ENCODE measurements at places on chromosomes 11 and 22.
A peak's percentile ranks its signal among the peaks of the same experiment; 100 is the strongest.

DNA sequence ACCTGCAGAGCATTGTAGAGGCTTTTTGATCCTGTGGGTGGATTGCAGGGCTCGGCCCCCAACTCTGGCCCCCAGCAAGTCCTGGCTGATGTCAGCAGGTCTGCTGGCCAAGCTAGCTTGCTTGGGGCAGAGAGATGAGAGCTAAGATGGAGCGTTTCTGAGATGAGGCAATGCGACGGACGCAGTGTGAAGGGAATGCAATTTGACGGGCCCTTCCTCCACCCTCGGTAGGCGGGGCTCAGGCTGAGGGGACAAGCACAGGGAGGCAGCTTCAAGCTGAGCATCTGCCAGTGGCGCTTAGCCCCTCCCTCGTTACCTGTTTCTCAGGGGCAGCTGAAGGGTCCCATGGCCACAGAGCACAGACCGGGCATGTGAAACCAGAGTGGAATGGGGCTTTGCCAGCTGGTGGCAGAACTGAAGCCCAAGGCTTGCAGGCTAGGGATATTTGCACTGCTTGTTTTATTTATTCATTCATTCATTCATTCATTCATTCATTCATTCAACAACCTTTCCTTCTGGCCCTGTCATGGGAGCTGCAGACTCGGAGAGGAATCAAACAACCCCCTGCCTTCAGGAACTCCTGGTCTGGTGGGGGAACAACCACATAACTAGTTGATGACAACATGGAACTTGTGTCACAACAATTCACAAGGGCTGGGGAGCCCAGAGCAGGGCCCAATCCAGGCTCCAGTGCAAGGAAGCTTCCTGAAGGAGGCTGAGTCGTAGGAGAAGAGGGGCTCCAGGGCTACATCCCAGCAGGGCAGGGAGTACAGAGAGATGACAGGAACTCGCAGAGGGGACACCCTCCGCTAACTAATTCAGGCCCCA lies 66.8 kb downstream of the THAP12 start:
- peak; percentile 18 for DNase-seq

- peak; percentile 93 for DNase-seq
These were observed 35.9 kb upstream of the HORMAD2 start for GRCh38 chr22:30044369-30044768.

GRCh38 chr22:28889478-28890024 lies 6.2 kb downstream of the ZNRF3 start:
- no peak for DNase-seq

DNA sequence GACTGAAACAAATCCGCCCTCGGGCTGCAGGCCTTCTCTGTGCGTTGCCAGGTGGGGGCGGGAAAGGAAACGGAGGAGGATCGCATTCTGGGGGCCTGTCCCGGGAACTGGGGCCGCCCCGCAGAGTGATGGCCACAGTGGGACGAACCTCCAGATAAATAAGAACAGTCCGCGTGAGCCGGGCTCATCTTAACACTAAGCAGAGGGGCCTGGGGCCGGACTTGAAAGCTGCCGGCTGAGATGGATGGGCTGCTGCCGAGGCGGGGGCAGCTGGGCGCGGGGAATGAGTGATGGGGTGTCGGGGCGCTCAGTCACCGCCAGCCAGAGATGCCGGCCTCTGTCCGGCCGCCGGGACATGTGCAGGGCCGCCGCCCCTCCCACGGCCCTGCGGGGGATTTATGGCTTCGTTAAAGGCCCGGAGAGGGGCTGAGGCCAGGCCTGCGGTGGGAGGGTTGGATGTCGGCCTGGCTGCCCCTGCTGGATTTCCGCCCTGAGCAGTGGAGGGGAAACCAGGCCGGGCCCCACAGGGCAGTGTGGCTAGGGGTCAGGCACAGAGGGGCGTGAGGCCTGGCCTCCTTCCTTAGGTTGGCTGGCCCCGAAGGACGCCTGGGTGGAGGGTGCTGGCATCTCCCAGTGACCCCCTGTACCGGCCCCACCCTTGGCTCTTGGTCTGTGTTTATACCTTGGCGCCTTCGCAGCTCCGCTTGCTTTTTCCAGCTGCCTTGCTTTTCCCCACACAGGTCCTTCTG lies 45.3 kb upstream of the CD82 start:
- no peak for DNase-seq

GRCh38 chr22:43164636-43165035 lies 13.3 kb downstream of the TSPO start:
- DNase-seq, result no peak

- no peak for DNase-seq
These were observed 132.3 kb downstream of the MYO18B start for GRCh38 chr22:25874327-25874726.

DNA sequence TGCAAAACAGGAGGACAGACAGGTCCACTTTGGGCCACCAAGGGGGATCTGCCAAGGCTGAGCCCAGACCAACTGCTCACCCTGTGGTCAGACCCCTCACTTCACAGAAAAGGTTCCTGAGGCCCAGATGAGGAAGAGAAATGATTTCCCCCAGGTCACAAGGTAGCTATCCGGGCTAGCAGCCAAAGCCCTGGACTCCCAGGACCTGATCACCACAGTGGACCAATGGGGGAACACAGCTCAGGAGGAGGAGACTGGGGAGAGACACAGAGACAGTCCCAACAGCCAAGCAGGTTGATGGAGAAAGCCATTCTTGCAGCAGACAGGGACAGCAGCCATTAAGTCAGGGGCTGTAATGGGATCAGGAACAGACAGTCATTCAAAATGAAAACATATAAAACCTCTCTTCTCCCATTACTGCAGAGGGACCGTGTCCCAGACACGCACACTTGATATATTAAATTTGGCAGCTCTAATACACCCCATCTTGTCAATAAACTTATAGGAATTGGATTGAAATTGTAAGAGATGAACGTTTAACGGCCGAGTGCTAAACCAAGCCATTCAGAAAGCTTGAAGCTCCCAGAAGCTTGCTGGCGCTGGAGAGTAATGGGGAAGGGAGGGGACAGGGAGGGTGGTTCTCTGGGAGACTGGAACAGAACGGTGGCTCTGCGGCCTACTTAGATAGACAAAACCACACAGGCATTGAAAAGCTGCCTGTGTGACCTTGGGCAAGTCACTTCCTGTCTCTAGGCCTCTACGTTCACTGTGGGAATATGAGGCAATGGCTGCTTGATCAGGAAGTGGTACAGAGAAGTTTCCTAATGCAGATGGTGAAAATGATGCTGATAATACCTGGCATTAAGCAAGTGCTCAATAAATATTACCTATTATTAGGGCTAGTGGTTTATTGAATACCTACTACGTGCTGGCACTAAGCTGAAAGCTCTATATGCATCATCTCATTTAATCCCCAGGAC lies 16.0 kb downstream of the ZMAT5 start:
- DNase-seq, result no peak

DNA sequence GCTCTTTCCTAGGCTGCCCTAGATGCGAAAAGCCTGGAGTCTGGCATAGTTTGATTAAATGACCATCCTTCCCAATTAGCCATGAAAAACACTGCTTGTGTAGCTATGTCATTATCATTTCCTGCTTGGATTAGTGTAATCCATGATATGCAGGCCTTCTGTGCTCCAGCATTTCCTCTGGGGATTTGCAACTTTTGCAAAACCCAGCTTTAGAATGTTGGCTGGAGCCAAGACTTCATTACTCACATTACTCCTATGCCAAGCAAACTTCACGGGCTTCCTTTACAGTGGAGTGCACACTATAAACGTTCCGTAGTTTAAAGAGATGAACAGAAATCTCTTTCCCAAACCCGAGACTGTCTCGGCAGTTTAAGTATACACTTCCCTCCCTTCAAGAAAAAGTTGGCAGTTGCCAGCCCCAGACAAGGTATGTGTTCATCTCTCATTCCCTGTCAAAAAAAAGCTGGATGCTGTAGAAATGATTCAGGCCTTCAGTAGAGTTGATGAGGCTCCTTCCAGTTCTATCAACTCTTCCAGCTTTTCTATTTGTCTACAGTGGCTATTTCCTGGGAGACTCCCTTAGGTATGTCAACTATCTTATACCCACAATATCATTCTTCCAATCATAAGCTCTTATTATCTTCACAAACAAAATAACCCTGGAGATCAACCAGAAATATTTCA lies 180.0 kb downstream of the MAML2 start:
- peak; percentile 88 for DNase-seq

DNA sequence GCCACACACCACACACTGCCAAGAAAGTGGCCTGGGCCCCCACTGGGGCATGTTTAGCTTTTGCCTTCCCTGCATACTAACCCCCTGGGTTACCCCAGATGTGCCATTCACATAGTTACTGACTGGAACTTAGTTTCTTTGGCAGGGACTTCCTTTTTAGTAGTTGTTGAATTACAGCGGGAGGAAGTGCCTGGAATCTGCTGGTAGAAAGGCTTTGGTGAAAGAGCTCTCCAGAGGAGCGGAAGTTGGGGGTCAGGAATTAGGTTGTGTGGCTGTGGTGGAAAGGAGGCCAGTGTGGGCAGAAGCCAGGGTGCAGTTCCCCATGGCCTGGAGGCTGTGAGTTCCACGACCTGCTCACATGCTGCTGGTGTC lies 69.0 kb downstream of the MED15 start:
- no peak for DNase-seq

GRCh38 chr11:35998634-35999033 lies 54.8 kb downstream of the LDLRAD3 start:
- no peak for DNase-seq

- DNase-seq, result no peak
These were observed 29.7 kb downstream of the NFRKB start for GRCh38 chr11:129865701-129866100.

DNA sequence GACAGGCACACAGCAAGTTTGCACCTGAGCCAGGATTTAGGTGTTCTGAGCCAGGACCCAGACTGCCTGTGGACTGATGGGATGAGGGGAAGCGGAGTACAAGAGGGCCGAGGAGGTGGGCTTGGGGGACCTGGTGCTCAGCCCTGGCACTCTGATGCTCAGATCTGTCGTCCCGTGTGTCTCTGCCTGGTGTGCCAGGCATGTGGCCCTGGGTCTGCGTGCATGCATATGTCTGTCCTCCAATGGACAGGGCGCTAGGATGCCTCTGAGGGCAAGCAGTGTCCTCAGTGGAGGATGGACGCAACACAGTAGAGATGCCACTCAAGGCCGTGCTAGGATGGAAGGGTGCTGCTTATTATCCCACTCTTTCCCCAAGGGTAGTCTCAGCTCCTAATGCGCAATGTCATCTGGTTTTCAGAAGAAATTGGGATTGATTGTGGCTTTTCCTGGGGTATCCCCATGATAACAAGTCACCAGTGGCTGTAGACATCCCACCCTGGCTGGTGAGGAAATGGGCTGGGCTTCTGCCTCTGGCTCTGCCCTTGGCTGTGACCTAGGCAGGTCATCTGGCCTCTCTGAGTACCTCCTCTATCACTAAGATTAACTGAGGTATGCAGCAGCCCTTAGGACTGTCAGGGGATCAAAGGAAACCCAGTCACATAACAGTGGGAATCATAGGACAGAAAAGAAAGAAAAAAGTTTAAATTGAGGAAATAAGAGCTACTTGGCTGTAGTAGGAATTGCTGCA lies 35.7 kb upstream of the SUSD2 start:
- DNase-seq, result no peak

GRCh38 chr11:72278905-72279304 lies 34.9 kb upstream of the PHOX2A start:
- peak; percentile 62 for DNase-seq

DNA sequence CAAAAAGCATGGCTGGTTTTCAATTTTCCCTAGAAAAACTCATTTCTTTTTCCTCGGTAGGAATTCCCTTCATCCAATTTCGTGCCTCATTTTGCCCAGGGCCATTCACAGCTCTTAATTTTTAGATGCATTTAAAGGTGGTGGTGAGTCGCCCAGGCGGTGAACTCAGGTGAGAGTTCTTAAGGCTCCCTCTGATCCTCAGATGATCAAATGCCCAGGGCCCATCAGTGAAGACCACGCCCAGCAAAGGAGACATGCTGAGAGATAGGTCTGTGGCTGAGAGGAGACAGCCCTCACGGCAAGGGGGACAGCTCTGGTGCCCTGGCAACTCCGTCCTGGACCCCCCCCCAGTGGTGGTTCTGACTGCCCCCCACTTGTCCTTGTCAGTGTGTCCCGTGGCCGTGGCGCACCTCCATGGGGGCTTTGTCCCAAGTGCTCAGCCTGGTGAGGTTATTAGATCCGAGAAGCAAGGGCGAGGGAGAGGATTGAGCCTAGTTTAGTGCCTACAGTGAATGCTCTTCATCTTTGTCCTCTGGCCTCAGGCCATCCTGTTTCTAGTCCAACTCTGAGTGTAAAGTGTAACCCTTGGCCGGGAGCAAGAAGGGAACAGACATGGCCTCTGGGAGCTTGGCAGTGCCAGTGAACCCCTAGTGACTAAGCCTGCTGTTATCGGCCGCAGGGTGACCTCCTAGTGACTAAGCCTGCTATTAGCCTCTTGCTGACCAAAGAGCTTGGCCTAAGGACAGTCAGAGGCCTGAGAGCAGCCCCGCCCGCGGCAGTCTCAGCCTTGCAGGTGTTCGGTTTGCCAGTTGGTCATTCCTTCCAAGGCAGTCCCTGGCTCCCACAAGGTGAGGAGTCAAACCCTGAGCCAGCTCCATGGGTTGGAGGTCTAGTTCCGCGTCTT lies 83.5 kb downstream of the CTTN start:
- peak; percentile 74 for DNase-seq

DNA sequence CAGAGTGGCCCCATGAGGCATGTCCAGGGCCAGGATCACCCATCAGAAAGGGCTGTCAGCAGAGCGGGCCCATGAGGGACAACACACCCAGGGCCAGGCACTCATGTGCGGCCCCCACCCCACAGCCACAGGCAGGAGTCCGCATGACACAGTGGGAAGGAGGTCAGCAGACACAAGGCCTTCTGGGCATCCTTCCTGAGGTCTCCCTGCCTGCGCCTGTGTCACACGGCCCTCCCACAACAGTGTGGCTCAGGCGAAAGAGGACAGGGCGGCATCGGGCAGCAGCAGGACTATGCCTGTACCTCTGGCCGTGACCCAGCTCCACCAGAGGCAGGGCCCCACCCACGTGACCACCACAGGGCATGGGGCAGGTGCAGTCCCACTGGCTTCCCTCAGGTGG lies 27.1 kb downstream of the CHID1 start:
- DNase-seq, result no peak

- DNase-seq, result no peak
These were observed 82.3 kb downstream of the C11orf91 start for GRCh38 chr11:33618351-33618710.

DNA sequence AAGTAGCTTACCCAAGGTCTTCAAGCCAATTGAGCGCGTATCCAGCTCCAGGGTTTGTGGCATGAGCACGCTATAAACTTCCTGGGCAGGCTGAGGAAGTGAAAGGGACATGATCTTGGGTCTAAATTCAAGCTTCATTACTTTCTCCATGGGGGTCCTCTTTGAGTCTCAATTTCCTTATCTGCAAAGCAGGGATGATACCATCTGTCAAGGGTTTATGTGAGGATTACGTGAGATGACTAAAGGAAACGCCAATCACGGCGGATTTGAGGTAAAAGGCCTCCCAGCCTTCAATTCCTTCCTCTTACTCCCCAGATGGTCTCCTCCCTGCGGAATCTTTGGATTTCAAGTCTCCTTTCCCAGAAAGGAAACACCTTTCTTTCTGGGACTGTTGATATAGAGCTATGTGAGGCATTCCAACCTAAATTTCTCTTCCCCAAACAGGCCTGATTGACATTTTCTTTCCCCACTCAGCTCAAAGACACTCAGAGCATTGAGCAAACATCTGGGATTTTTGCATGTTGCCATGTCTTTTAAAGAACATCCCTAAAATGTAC lies 474.4 kb downstream of the INSC start:
- no peak for DNase-seq

GRCh38 chr11:96037405-96037949 lies 113.6 kb upstream of the MTMR2 start:
- peak; percentile 60 for DNase-seq

Measured in astrocyte of the spinal cord (primary cell).